ENCODE measurements at places on chromosomes 12 and 14.

- DNase-seq = no peak
Observed at GRCh38 chr14:75655235-75655634, 5.4 kb downstream of the ERG28 start.

DNA sequence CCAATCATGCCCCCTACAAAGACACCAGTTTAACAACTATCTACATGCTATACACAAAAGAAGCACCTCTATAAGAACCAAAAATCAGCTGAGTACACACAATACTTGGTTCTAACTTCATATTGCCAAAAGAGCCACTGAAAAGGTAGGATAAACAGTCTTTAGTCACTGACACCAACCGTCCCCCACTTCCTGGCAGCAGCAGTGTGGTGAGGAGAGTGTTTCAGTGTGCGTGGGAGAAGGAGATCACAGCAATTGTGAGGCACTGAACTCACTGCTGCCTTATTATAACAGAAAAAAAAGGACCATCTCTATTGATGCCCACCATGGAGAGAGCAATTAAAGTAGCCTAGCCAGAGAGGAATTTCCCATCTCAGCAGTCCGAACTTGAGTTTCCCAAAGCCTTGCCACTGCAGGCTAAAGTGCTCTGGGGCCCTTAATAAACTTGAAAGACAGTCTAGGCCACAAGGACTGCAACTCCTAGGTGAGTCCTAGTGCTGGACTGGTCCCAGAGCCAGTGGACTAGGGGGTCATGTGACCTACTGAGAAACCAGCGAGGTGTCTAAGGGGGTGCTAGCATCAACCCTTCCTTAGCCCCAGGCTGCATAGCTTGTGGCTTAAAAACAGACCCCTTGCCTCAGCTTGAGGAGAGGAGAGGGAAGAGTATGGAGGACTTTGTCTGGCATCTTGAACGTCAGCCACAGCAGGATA, 37.1 kb upstream of the LMNTD1 start:
- DNase-seq = peak; percentile 37

DNA sequence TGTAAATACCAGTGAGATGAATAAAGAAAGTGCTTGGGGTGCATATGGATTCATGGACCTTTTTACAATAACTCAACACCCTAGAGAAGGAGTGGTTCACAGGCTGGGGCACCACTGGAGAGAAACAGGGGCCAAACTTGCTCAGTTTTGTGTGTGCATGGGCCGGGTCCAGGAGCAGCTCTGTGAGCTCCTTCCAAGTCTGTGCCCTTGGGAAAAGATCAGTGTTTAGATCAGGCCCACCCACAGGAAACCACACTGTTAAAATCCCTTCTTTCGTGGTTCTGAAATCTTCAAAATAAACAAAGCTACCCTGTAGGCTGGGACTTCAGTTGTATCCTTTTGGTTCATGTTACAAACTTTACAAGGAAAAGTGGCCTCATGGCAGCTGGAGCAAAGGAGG, 156.1 kb upstream of the TMEM260 start:
- no peak for DNase-seq

- peak; percentile 92 for DNase-seq
Observed at GRCh38 chr12:130838951-130839769, at the start of gene STX2. Gene STX2, minus strand, starts transcription at chr12:130839250. Its CDS starts 151 bp downstream, at chr12:130839099.

- no peak for DNase-seq
Observed at GRCh38 chr14:71705460-71705859, 226.8 kb upstream of the RGS6 start.

GRCh38 chr12:25904442-25904841, 54.0 kb upstream of the RASSF8 start:
- no peak for DNase-seq

GRCh38 chr12:78290606-78291345, 460.1 kb downstream of the NAV3 start:
- DNase-seq = no peak

Data from activated CD4-positive, alpha-beta T cell treated with anti-CD3 and anti-CD28 coated beads, Interleukin-10, Interleukin-2, amounts not matched to agents 100 ng/mL and 50 ng/mL, durations not matched to agents 16 hours and 8 hours (primary cell).